HepG2 (cell line): ENCODE measurements at places on chromosomes 5 and 9. TPM values are rescaled to one million over a fixed set of nuclear protein-coding genes. Genes with fewer than 3 reads are reported as not detected.
A peak's percentile ranks its signal among the peaks of the same experiment; 100 is the strongest.

The TAF11L10 gene
- total RNA-seq: not detected in 2 replicates

The TLX3 gene
- not detected in 2 replicates for total RNA-seq

The KCNMB1 gene
- not detected in 2 replicates for total RNA-seq

DNA sequence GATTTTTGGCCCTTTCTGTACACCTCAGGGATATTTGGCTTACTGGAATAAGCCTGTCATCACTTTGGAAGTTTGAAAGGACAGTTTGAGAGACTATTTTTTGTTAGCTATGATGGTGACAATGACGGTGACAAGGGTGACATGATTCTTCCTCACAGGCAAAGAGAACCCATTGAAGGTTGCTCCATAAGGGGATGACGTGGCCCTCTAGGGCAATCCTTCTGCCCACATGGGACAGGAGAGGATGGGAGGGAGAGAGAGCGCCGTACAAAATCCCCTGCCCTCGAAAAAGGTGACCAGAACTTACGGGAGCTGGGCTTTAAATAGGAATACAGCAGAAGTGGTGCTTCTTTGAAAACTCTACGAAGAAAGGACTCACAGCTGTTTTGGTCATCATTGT, 22.6 kb downstream of the HRH2 start:
- no peak for DNase-seq

DNA sequence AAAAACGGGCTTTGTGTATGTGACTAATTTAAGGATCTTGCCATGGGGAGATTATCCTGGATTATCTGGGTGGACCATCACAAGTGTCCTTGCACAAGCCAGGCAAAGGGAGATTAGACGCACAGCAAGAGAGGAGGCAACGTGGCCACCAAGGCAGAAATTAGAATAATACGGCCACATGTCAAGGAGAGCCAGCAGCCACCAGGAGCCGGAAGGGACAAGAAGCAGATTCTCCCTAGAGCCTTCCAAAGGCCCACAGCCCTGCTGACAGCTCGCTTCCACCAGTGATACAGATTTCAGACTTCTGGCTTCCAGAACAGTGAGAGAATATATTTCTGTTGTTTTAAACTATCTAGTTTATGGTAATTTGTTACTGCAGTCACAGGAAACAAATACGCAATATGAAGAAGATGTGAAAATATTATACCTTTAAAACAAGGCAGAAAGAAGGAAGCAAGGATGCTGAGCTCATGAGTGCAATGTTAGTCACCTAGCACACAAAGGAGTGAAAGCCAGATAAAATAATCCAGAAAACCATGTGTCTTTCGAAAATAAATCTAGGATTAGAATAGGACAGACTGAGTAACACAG, 28.7 kb upstream of the F2RL1 start:
- no peak for DNase-seq

DNA sequence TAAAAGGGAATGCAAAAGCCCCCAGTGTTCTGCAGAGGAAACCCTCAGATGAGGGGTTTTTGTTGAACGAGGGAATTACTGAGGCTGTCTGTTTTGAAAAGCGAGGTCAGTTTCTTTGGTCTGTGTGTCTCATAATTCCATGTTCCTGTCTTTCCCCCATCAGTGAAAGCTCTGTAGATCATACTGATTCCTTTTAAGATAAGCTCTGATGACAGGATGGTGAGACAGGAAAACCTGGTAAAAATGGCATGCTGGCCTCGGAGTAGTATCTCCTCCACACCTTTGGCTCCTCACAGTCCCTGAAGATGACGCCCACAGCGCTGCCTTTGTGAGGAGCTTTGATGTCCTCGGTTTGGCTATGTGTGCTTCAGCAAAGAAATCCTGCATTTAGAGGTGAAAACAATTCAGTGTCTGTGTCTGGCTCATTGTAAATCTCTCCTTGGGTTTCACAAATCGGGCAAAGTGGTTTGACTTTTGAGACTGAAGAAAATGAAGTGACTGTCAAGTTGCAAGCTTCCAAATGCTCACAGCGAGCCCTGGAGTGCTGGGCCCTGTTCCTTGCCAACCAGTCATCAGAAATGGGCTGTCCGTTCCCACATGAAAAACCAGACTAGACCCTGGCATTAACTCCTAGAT, 124.9 kb upstream of the ICE1 start:
- no peak for DNase-seq

DNA sequence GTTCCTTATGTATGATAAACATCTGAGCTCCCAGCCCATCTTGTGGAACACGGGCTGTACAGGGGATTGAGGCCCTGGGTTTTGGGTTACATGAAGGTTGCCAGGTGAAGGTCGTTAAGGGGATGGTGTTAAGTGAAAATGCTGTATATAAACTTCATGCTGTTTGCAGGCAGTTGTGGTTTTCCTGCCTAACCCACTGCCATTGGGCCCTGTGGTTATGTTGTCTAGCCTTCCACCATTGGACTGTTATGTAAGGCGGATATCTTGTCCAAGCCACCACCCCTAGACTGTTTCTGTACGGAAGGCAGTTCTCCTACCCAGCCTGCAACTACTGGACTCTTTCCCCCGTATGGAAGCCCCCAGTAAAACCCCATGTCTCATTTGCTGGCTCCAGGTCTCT, 246.1 kb downstream of the KIF4B start:
- no peak for DNase-seq

GRCh38 chr5:89301321-89302025, 418.5 kb upstream of the MEF2C start:
- DNase-seq: no peak

DNA sequence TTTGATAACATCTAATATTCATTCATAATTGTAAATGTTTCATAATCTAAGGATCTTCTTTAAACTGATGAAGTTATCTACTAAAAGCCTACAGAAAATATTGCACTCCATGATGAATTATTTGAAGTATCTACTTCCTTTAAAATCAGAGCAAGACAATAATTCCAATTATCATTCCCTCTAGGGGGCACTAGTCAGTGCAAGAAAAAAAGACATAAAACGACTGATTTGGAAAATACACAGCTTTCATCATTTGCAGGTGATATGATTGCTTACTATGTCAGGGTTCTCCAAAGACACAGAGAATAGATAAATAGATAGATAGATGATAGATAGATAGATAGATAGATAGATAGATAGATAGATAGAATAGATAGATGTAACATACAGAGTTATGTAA, 13.5 kb upstream of the GRM6 start:
- no peak for DNase-seq

DNA sequence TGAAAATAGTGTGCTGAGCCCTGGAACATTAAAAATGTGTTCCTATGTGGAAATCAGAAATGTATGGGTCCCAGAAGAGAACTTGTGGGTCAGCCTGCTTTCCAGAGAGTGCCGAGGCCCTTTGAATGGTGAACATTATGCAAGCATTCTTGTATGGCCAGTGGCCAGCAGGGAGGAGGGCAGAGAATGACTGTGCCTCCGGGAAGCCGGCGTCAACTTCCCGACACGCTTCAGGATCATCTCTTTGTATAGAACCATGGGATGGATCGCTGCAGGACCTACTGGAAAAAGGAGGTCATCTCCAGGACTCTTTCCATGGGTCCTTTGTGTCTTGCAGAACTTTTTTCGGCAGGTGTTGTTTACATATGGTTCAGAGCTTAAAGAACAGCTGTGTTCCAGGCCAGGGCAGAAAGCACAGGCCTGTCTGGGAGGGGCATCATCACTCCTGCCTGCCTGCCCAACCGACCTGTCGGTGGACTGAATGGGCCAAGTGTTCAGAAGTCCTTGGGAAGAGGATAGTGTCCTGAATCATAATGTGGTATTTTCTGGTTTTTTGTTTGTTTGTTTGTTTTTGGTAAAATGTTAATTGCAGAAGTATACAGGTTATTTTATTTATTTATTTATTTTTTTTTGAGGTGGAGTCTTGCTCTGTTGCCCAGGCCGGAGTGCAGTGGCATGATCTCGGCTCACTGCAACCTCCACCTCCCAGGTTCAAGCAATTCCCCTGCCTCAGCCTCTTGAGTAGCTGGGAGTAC, 9.0 kb downstream of the PRRC2B start:
- DNase-seq: peak; percentile 93

DNA sequence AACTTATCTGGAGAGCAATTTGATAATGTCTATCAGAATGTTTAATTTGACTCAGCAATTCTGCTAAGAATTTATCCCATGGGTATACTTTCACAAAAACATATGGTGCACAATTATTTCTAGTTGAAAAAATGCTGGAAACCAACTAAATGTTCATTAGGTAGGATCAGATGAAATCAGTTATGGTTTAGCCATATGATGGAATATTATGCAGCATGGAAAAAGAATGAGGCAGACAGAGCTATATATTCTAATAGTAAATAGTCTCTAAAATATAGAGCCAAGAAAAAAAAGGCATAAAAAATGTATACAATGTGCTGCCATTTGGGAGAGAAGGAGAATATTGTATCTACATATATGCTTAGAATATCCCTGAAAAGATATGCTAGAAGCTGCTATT, 3.6 kb upstream of the SPATA6L start:
- no peak for DNase-seq
